ENCODE measurements at places on chromosomes 3 and 15.

DNA sequence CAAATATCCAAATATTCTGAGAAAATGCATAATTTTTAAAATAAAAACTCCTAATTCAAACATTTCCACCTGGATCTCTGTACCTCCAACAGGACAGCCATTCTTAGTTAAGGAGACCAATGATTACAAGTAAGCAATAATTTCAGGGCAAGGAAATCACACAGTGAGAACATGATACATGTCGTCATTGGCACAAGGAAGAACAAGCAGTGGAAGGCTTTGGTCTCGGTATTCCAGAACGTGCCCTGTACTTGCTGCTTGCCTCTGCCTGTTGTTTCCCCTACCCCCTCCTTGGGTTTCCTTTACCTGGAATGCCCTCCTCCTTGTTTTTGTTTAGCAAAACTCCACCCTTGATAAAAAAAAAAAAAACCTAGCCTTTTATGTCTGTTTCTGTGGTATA lies 72.8 kb downstream of the PPM1L start:
- no peak for DNase-seq

GRCh38 chr3:179961703-179962078 lies 75.0 kb downstream of the PEX5L start:
- DNase-seq: no peak

DNA sequence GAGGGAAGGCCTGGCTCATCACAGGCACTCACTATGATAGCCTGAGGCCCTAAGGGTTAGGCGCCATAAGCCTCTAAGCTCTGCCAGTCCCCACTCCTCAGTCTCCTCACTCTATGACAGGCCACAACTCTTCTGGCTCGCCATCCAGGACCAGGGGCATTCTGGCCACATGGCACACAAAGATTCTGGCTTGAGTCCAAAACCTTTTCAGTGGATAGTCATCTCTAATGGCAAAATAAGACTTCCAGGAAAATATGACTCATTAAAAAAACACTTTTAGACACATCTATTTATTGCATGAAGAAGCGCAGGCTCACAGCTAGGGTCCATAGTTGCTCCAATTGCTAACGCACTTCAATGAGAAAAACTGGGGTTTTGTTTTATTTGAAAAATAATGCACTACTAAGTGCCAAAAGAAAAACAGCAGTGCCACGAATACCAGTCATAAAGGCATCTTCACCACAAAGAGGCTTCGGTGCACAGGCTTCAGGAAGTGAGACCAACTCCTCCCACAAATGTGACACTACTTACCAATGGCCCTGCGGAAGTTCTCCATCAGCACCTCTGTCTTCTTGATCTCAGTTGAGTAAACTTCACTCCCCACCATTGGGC lies 11.1 kb downstream of the RUVBL1 start:
- DNase-seq: peak; percentile 43

- DNase-seq: no peak
These were observed 24.8 kb downstream of the SPCS1 start for GRCh38 chr3:52730681-52731080.

DNA sequence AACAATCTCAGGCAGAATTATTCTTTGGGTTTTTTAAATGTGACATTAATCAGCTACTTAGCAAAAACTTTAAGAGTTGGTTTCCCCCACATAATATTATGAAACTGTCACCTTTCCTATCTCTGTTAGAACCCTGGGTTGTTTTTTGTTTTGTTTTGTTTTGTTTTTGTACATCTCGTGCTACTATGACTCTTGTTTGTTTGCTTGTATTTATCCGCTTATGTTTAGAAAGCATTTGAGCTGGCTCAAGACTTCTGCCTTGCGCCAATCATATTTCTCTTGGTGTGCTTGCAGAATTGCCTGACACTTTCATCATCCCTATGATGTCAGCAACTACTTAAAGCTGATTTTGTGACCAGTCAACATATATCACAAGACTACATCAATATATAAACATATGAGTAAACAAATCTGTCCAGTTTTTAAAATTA lies 116.9 kb downstream of the DCLK3 start:
- no peak for DNase-seq

GRCh38 chr3:167445491-167445890 lies 28.4 kb downstream of the SERPINI2 start:
- DNase-seq: no peak

- no peak for DNase-seq
These were observed 991 bp downstream of the SOX2 start for GRCh38 chr3:181712553-181713279.

DNA sequence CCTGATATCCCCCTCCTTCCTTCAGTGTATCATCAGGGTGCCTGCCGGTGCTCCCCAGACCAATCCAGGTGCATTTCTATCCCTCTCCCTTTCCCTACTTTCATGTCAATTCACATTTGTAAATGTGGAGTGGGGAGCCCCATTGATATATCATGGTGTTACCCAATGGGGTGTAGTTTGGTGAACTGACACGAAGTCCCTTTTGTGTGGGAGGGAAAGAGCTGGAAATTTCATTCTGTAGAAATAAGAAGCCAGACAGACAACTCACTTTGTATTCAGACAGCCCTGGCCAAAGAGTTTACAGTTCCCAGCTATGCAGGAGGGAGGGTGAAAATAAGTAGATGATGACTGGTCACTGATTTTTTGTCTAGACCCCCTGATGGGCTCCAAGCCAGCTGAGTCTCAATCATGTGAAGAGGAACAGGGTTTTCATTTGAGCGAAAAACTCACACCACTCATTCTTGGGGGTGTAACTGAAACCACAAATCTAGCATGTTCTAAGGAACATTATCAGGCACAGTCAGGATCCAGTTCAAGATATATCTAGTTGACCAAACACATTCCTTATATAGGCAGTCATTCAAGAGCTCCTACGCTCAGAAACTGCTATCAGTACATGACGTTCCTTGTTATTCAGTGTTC lies 58.9 kb downstream of the LMCD1 start:
- DNase-seq: no peak

DNA sequence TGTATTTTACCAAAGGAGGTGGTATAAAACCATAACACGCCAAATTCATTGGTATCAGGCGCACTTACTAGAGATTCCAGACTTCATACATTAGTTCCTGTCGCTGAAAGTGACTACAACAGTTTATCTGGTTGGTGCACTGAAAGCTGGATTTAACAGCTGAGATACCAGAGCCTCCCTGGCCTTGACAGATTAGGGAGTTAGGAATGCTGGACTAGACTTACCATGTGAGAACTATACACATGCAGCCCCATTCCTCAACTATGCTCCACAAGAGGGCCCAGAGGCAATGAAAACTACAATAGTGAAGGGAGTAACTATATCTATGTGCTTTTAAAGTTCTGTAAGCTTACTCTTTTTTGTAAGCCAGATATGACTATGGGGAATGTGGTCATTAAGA lies 174.4 kb downstream of the STAG1 start:
- DNase-seq: no peak

- DNase-seq: no peak
These were observed 72.5 kb downstream of the ATP2B2 start for GRCh38 chr3:10432931-10433330.

GRCh38 chr3:64467255-64467944 lies 220.4 kb downstream of the ADAMTS9 start:
- no peak for DNase-seq

GRCh38 chr15:96264801-96265515 lies 65.5 kb upstream of the NR2F2 start:
- DNase-seq: no peak
